Mesangial cell (primary cell): ENCODE measurements at places on chromosomes 12 and 14. TPM values are rescaled to one million over a fixed set of nuclear protein-coding genes. Genes with fewer than 3 reads are reported as not detected.

Gene SOCS2
- 7.5 and 25.7 TPM in 2 replicates for total RNA-seq

Gene FAM186B
- total RNA-seq: 0.13 TPM in 1 of 2 replicates, not detected in the other

Gene SERPINA10
- total RNA-seq: not detected in 2 replicates

Gene PDZRN4
- total RNA-seq: 0.13 TPM in 1 of 2 replicates, not detected in the other

Gene IFI27L1
- total RNA-seq: 15.0 and 22.0 TPM in 2 replicates

Gene WDR20
- total RNA-seq: 10.8 and 17.1 TPM in 2 replicates

Gene ERP27
- 0.33 and 12.8 TPM in 2 replicates for total RNA-seq

Gene MIA2
- 5.5 and 10.4 TPM in 2 replicates for total RNA-seq

Gene SLC38A4
- 1.3 TPM in 1 of 2 replicates, not detected in the other for total RNA-seq
